ENCODE measurements at places on chromosomes 6 and 20. TPM values are rescaled to one million over a fixed set of nuclear protein-coding genes. Genes with fewer than 3 reads are reported as not detected.

The CENPB gene
- 92.7 TPM for total RNA-seq

The BPIFB1 gene
- total RNA-seq: not detected

The SULF2 gene
- total RNA-seq: 28.4 TPM

The SLC17A9 gene
- 2.5 TPM for total RNA-seq

The MTG2 gene
- total RNA-seq: 25.0 TPM

The HMGCLL1 gene
- 1.6 TPM for total RNA-seq

The SYCP2 gene
- 1.8 TPM for total RNA-seq

The SEMG1 gene
- not detected for total RNA-seq

The OR2J3 gene
- total RNA-seq: not detected

The EFCAB8 gene
- not detected for total RNA-seq

The MEA1 gene
- 34.8 TPM for total RNA-seq

The ADTRP gene
- not detected for total RNA-seq

The ECT2L gene
- total RNA-seq: 0.41 TPM

The SOBP gene
- total RNA-seq: 17.7 TPM

The DAAM2 gene
- total RNA-seq: 7.6 TPM

The TNXB gene
- 120 TPM for total RNA-seq

The DEFB124 gene
- total RNA-seq: not detected

The TTBK1 gene
- total RNA-seq: 0.33 TPM

The ADGB gene
- total RNA-seq: not detected

Measured in right cardiac atrium (tissue), 5 donors.